Progenitor cell of endocrine pancreas (in vitro differentiated cells): ENCODE measurements at places on chromosomes 1 and 21. TPM values are rescaled to one million over a fixed set of nuclear protein-coding genes. Genes with fewer than 3 reads are reported as not detected.

DEDD gene
- 46.9 and 49.3 TPM in 2 replicates for total RNA-seq

- no peaks in the 10 kb centered on the region for H3K36me3 ChIP-seq
- H3K4me3 ChIP-seq = no peak overlapping the region
- DNase-seq = no peak
Measured at GRCh38 chr1:247409869-247410544, 6.0 kb upstream of the NLRP3 start.

DNA sequence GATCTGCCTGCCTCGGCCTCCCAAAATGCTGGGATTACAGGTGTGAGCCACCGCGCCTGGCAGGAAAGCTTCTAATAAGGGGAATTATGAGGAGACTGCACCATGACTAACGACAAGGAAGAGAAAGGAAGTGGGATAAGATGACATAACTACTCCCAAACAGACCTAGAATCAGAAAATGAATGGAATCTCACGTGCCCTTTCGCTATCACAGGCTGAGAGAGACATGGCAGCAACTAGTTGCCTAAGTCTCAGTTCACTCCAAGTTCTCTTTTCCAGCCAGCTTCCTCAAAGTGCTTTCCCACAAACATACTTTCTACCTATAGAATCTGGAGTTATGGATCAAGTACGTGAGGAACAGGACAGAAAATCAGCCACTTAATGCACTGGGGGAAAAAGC lies 2.0 kb downstream of the PI4KB start:
- no peak for DNase-seq
- H3K36me3 ChIP-seq = peaks cover 11% of the 10 kb centered on the region
- H3K4me3 ChIP-seq = peak overlapping the region; percentile 47

DNA sequence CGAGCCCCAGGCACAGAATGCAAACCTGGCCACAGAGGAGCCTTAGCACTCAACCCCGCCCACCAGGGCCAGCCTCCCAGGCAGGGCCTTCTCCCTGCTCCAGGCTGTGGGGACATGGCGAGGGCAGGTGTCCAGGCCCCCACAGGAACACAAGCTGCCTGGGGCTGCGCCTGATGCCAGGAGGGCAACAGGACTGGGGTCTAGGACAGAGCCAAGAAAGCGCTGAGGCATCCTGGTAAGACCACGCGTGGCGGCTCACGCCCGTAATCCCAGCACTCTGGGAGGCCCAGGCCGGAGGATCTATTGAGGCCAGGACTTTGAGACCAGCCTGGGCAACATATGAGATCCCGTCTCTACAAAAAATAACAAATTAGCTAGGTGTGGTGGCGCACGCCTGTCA lies 59.1 kb downstream of the MEGF6 start:
- H3K4me1 ChIP-seq = no peaks in the 10 kb centered on the region
- no peak for DNase-seq

CCSAP gene
- 10.5 and 10.9 TPM in 2 replicates for total RNA-seq

ACKR1 gene
- 0.57 and 0.67 TPM in 2 replicates for total RNA-seq

S100A10 gene
- total RNA-seq = 432 and 438 TPM in 2 replicates

OPRD1 gene
- 0.67 and 0.71 TPM in 2 replicates for total RNA-seq
